ENCODE measurements at places on chromosomes 3 and 15.

GRCh38 chr3:151203051-151203420 is at the start of gene GPR171:
GPR171 (minus strand) TSS chr3:151203216; CDS start chr3:151199386, 3,830 bp downstream.
- no peak for DNase-seq

DNA sequence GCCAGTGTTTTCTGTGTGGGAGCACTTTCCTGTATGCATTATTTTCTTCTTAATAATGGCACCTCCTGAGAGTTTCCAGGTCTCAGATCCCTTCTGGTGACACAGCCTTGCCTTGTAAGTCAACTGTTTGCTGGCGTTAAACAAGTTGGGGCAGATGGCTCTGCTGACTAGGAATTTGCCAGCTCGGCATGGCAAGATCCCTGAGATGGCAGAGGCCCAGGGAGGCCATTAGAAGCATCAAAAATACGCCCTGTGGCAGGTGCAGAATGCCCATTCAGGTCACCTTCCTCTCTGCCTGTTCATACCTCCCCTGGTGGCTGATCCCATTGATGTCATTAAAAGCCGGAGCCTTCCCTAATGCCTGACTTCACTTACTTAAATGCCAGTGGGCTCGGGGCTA is 320.9 kb upstream of the CTDSPL start:
- no peak for DNase-seq

- no peak for DNase-seq
Measured at GRCh38 chr3:129442486-129442885, 2.5 kb downstream of the IFT122 start.

DNA sequence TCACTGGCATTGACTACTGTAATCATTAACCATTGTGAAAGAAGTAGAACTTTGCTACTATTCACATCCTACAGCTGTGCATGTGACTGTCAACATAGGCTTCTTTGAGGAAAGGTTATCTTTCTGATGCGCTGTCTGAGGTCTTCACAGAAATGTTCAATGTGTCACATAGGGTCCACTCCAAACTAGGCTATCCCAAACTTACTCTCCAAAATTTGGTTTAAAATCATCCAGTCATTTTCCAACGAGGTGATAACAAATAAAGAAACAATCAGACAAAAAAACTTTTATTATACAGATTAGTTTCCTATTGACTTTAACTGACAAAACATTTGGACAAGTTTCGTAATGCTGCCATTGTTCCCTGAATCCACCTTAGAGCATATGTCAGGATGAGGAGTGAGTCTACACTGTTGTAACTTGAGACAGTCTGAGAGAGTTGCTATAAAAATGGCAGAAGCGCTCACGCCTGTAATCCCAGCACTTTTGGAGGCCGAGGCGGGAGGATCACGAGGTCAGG is 511.6 kb downstream of the PLOD2 start:
- no peak for DNase-seq

GRCh38 chr15:85616549-85617110 is 178.1 kb downstream of the KLHL25 start:
- DNase-seq = no peak

DNA sequence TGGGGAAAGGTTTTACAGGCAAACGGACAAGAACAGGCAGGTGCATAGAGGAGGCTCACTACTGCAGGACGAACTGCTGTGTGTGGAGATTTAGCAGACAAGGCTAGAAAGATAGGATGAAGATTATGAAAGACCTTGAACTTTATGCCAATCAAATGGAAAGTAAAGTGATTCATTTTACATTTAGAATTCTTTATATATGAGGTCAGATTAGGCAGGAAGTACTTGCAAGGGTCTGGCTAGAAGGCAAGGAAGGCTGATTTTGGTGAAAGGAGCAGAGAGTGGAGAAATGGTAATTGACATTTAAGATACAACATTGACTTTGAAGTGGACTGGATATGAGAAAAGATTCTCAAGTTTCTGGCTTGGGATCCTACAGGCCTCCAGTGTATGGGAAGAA is 33.6 kb downstream of the PLSCR4 start:
- DNase-seq = no peak

GRCh38 chr3:152104847-152105415 is 163.8 kb upstream of the MBNL1 start:
- DNase-seq = no peak

GRCh38 chr15:29398907-29399306 is 129.3 kb upstream of the NSMCE3 start:
- DNase-seq = no peak

DNA sequence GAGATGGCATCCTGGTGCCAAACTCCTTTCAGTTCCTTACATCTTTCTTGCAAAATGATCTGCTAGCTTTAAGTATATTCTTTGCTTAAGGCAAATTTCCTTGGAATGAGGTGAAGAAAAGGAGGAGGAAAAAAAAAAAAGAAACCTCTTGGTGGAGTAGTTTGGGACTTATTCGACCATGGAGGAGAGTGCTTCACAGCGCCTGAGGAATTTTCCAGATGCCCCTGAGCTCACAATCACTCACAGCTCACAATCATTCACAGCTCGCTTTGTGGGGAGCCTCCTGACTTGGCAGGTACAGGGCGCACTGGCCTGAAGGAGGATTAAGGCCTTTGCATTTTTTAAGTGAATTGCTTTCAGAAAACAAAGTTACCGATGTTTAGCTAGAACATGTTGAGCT is 53.9 kb downstream of the BOC start:
- no peak for DNase-seq

GRCh38 chr3:184426691-184427141 is 46.9 kb downstream of the CHRD start:
- DNase-seq = no peak

GRCh38 chr15:93372865-93373223 is 283.8 kb upstream of the RGMA start:
- no peak for DNase-seq

GRCh38 chr15:44024155-44024554 is 170.9 kb downstream of the FRMD5 start:
- DNase-seq = no peak

DNA sequence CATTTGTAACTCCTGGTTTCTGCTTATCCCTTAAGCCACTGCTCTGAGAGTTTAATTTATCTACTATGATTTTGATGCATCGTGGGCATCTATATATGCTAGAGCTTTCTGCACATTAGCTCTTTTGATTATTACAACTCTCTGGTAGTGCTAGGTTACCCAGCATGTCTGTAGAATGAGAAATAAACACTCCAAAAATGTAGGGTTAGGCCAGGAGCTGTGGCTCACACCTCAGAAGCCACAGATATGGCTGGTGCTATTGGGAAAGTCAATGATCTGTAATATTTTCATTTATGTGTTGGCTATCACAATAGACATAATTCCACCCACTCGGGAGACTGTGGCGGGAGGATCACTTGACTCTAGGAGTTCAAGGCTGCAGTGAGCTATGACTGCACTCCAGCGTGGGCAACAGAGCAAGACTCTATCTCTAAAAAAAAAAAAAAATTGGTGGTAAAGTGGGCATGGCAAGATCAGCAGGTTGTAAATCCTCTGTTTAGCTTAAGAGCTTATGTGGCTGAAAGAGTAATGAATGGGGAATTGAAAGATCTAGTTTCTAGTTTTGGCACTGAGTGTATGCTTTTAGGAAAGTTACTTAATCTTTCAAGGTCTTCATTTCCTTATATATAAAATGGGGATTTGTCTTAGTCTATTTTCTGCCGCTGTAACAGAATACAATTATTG is 6.3 kb downstream of the TIGIT start:
- DNase-seq = no peak

GRCh38 chr15:76345583-76345879 is 9.0 kb downstream of the ISL2 start:
- DNase-seq = no peak

- DNase-seq = no peak
Measured at GRCh38 chr3:187024536-187025226, 94.4 kb downstream of the ST6GAL1 start.

GRCh38 chr3:52873433-52874159 is 23.8 kb downstream of the STIMATE start:
- no peak for DNase-seq

DNA sequence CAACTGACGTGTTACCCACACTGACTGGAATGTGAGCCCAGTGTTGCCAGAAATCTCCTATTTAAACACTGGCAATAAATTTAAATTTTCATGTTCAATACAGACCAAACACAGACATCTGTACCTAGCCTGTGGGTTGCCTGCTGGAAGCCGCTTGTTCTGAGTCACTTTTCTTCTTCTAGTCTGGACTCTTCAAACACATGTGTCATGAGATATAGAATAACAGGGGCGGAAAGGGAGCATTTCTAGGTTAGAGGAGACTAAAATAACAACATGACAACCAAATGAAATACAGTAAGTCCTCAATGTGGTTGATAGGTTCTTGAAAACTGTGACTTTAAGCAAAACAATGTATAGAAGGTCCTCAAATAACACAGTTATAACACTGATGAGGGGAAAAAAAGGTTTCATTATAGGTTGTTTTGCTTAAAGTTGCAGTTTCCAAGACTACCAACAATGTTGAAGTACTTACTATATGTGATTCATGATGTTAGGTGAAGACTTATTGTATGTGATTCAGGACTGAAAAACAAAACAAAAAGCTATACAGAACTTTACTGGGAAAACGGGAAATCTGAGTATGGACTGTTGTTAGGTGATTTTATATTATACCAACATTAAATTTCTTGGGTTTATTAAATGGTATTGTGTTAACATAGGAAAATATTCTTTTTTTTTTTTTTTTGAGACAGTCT is 63.1 kb downstream of the PRKAR2A start:
- DNase-seq = no peak

GRCh38 chr3:112546216-112546759 is 15.5 kb downstream of the ATG3 start:
- no peak for DNase-seq
